Amygdala (tissue), 56 donors: ENCODE measurements at places on chromosomes 16 and 17.

DNA sequence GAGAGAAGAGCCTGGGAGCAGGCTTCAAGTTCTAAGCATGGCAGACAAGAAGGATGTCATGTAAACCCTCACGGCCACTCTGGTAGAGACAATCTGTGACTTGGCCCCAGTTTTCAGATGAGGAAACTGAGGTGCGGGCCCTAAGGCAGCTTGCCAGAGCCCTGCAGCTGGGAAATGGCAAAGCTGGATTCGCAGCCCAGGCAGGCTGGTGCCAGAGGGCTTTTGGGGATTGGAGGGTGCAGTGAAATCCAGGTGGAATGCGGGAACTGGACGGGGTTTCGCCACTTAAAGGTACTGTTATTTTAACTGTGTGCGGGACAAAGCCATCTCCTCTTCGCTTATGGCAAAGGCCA is 477 bp upstream of the OSGIN1 start:
- no peak for DNase-seq

GRCh38 chr17:37694734-37695133 is 50.1 kb downstream of the HNF1B start:
- DNase-seq = no peak

GRCh38 chr16:12089492-12090150 is 113.1 kb downstream of the SNX29 start:
- DNase-seq = peak; percentile 3

DNA sequence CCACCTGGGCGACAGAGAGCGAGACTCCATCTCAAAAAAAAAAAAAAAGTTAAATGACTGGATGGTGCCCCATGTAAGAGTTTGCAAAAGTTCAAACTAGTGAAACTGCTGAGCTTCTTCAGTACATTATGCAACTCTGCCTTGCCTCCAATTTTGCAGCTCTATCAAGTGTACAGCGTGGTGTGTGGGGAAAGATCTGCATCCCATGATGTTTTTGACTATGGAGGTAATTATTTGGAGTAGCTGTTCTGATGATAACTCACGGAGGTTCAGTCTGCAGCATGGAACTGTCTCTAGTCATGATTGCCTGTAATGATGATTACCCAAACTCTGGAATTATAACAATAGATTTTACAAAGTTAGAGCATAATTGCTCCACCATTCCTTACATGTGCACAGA is 149.6 kb downstream of the PITPNC1 start:
- no peak for DNase-seq

GRCh38 chr17:58960068-58960467 is 146.6 kb downstream of the TRIM37 start:
- DNase-seq = no peak

DNA sequence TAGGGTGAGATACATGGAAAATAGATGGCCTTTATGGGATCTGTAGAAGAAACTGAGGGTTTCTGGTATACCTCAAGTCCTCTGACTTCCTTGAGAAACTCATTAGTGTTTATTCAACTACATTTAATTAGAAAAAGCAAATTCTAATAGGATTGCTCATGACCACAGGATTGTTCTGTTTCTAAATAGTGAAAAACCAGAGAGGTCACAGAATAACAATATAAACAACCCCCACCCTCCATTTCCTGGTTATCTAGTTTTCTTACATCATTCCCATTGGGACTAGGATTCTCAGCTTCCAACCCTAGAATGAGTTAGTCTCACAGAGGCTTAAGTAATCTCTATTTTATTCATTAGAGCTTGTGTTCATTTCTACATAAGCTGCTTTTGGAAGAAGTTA is 30.0 kb downstream of the SF3B3 start:
- DNase-seq = no peak

DNA sequence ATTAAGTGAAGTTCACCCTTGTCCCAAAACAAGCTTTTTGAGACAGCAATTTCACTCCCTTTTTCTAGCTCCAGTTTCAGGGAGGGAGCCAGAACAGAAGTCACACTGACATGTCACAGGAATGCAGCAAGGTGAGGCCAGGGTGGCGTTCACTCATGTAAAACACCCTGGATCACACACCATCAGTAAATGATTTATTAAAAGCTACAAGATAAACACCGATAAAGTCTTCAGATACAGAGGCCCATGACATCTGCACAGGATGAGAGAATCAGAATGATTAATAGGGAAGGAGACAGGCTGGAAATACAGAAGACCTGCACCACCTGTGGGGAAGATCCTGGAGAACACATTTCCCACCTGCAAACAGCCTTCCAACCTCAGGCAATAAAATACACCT is 77.5 kb upstream of the DYNLRB2 start:
- no peak for DNase-seq

DNA sequence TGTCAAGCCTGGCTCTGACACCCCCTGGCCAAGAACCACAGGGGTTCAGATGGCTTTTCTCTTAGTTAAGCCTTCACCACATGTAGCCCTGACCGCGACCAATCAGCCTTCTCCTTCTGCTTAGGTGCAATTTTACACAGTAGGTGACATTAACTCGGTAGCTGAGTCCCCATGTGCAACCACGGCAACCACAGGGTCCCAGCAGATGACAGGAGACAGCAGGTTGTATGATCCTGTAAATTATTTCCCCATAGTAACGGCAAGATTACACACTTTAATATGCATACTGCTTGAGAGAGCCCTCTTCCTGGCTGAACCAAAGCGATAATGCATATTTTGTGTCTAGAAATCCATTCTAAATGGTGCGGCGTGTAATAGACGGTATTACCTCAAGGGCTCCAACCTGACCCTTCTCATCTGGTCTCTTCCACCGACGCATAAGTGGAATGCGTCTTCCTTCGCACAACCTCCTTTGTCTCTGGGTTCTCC is 458.7 kb upstream of the ZFHX3 start:
- DNase-seq = no peak

DNA sequence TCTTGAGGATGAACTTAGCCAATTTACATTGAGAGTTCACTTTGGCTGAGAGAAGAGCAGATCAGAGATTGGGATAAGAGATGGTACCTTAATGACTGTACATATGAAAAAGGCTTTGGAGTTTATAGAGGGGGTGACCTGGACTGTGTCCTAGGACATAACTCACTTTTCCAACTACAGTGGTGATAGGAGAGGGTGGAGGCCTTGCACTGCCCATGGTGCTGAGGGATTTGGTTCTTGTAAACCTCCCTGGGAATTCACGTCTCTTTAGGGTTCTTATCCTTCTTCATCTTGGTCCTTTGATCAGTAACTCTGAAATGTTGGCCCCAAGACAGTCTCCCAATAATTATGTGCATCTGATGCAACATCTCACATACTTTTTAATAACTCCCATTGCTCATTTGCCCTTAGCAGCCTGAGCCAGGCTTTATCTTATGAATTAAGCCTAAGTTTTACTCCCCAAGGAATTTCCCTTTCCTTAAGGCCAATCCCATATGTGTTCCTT is at the start of gene OR4D1:
Gene OR4D1 (plus strand): TSS at position 455 of the 505 bp plus-strand sequence. CDS start 6,770 bp downstream, outside the sequence.
- no peak for DNase-seq

DNA sequence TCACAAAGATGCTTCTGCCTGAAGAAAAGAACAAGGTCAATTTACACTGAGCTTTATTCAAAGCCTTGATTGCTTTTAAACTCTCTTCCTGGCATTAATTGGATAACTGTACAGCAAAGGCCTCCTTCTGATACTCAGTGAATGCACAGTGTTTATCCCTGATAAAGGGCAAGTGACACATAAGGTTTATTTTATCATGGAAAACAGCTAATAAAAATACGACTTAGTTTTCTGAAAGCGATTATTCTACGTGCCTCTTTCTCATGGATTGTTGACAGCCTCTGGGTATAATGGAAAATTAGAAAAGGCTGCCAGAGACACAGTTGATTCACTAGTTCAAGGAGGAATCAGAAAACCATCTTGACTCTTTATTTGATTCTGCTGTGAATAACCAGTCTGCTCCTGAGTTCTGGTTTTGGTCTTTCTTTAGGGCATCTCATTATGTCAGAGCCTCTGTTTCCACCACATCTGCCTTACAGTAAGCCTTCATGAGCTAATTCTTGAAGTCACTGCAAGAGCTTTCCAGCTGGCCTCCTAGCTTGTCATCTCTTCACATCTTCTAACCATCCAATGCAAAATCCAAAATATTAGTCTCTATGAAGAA is 212.9 kb downstream of the CNTNAP4 start:
- DNase-seq = no peak

DNA sequence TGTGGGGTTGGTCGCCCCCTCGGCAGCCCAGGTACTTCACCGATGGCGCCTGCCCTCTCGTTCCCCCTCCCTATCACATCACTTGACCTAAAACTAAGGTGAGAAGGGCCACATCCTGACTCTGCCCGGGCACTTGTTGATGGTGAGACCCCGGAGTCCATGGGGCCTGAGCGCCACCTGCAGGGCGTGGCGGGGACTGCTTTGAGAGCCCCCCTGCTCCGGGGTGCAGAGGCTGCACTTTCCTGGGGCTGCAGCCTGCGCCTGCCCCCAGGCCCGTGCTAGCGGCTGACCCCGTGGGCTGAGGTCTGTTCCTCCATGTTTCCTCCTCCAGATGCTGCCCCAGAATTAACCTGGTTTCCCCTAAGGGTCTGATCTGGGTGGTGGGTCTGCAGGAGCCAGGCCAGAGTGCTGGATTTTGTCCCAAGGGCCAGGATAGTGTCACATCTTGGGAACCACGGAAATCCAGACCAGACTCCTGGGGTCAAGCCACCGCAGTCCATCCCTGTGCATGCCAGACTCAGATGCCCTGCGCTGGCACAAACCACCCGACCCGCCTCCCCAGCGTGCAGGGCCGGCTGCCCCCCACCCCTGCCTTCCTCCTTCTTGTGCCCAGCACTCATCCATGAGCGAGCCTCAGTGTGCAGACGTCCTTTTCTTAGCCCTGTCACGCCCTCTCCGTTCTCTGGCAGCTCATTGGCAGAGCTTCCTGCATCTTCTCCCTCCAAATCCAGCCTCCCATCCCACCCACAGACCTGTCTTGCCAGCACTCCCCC is 2.7 kb downstream of the NDUFAF8 start:
- DNase-seq = peak; percentile 19

GRCh38 chr16:6105115-6105514 is 1007.5 kb upstream of the EEF2KMT start:
- no peak for DNase-seq

DNA sequence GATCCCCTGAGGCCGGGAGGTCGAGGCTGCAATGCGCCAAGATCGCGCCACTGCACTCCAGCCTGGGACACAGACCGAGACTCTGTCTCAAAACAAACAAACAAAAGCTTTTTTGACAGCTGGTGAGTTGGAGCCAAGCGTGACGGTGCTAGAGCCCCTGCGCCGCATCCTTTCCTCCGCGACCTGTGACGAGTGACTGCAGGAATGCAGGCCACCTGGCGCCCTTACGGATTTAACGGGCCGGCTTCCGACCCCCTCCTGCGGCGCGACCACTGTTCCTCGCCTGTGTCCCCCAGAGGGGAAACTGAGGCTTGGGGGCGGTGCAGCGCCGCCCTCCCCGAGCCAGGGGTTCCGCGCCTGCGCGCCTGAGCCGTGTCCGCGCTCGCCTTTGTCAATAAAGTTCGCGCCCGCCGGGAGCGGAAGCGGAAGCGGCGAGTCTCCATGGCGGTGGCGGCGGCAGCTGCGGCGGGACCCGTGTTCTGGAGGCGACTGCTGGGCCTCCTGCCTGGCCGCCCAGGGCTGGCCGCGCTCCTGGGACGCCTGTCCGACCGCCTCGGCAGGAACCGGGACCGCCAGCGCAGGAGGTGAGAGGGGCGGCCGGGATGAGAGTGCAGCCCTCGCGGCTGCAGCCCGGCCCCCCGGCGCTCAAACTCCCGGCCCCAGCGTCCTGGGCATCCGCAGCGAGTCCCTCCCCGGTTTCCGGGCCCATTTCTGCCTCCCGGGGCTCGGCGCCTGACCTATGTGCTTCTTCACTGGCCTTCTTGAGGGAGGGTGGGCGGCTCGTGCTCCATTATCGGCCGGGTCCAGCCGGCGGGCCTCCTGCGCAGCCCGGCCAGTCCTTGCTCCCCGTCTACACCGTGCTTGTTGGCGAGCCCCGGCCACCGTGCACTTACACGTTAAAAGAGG is at the start of gene PGS1:
Gene PGS1 (plus strand): TSS at position 425 of the 906 bp plus-strand sequence. CDS start 17 bp downstream, at position 442.
- DNase-seq = peak; percentile 74

- no peak for DNase-seq
These were observed 202.4 kb downstream of the AXIN2 start for GRCh38 chr17:65359016-65359415.

- no peak for DNase-seq
These were observed 31.7 kb downstream of the TOM1L2 start for GRCh38 chr17:17940441-17940911.

- no peak for DNase-seq
These were observed 321.4 kb downstream of the FOXL1 start for GRCh38 chr16:86899757-86900156.

DNA sequence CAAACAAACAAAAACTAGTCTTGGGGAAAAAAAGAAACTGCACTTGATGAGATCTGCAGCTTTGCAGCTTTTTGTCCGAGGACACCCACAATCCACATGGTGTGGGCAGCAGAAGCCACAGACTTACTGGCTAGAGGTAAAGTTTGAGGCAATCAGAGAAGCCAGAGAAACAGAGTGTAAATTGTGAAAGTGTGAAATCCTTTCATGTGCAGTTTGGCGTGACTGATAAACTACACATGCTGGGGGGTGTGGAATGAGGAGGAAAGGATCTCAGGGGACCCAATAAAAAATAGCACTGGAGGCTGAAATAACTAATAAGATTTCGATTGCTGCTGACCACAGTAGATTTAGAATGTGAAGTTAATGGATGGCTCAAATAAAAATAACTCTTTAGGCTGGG is 42.4 kb upstream of the HOXB13 start:
- no peak for DNase-seq

GRCh38 chr16:4309102-4309832 is 6.6 kb upstream of the GLIS2 start:
- DNase-seq = no peak

GRCh38 chr17:72004011-72004427 is 116.8 kb upstream of the SOX9 start:
- no peak for DNase-seq

DNA sequence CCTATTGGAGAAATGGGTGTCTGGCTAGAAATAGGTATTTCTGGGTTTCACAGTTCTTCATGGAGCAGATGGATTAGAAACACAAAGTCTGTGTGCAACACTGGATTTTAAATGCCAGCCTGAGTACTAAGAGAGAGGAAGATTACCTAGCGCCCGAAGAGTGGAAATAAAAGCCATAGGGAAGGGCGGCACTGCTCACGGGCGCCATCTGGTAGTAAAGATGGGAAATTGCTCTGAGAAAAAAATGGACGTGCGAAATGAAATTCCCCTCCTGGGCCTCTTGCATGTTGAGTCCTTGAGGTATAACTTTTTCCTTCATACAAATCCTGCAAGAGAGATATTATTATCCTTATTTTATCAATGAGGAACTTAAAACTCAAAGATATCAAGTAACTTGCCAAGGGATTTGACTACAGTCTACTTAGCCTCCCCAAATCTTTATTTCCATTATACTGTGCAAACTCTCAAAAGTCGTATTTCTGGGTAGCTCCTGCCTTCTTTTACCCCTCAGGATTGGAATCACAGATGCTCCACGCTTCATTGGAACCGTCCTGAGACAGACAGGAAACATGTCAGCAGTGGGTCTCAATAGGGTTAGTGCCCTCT is 72.8 kb downstream of the MMD start:
- peak; percentile 21 for DNase-seq

DNA sequence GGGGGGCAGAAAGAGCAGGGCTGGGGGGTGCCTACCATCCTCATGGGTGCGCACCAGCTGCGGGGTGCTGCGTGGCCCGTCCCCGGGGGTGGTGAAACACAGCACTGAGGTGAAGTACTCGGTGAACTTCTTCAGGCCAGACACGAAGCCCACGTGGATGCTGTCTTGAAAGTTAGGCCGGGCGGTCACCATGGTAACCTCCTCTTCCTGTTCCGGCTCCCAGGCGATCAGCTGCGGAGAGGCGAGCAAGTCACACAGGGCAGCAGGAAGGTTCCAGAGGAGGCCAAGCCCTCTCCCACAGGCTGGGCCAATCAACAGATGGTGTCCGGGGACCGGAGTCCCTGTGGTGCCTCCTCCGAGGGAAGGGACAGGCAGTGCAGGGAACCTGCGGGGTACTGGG is 90.1 kb upstream of the CDC42EP4 start:
- DNase-seq = peak; percentile 49
